ENCODE measurements at places on chromosomes 4 and X.

DNA sequence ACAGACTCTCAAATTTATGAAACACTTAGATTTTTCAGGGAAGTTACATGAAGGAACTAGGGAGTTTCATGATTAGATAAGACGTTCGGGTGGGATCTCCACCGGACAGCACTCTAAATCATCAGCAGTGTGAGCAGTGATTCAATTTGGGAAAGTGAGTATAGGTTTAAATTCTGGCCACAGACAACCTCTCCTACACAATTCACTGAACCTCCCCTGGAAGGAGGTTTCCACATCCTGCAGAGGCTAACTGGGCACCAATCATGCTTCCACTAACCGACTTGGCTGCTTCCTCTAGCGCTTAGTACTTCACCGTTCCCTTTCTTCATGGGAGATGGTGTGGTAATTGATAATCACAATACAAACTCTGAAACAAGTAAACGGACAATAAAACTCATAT is 5.6 kb downstream of the CXCL9 start:
- no peak for DNase-seq

DNA sequence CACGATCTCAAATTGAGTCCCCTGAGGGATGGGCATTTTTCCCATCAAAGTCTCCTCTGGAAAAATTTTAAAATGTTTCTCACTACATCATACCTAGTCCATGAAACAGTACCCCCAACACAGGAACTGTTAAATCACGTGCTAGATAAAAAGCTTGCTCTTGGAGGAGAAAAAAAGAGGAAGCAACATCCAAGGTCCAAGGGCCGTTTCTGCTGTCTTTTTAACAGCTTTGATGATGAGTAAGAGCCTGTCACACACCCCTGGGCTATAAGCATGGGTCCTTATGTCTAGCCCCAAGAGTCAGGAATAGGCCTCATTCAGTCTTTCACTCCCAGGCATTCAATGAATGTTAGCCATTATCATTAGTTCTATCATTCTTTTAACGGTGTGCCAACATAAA is 128.9 kb downstream of the SH3KBP1 start:
- DNase-seq, result no peak

- no peak for DNase-seq
Measured at GRCh38 chr4:5757091-5757490, 46.1 kb downstream of the EVC start.

DNA sequence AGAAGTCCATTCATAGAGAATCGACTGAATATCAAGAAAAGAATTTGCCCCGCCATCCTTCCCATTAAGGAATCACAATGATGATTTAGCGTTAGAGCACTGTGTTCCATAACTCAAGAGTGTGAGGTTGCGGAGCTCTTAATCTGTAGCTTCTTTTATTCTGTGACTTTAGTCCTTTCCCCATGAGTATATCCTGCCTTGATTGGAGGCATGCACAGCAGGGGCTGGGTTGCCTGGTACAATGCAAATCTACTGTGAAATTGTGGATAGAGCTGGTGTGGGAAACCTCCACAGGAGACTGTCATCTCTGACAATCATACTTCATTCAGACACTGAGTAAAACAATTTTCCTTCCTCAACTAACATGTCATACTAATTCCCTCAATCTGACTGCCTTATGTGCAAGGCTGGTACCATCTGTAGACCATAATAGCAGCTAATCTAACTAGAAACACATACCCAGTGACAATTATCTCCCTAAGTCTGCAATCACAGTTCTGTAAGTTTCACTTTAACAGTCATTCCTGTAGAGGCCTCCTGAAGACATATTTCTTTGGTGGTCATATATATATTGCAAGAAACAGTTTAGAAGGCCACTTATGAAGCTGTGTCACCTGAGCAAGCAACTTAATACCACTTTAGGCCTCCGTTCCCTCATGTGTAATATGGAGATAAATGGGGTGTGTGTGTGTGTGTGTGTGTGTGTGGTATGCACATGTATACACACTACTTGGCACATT is 355.2 kb upstream of the FAM241A start:
- no peak for DNase-seq

GRCh38 chrX:121120690-121121605 is 73.5 kb downstream of the GLUD2 start:
- no peak for DNase-seq

DNA sequence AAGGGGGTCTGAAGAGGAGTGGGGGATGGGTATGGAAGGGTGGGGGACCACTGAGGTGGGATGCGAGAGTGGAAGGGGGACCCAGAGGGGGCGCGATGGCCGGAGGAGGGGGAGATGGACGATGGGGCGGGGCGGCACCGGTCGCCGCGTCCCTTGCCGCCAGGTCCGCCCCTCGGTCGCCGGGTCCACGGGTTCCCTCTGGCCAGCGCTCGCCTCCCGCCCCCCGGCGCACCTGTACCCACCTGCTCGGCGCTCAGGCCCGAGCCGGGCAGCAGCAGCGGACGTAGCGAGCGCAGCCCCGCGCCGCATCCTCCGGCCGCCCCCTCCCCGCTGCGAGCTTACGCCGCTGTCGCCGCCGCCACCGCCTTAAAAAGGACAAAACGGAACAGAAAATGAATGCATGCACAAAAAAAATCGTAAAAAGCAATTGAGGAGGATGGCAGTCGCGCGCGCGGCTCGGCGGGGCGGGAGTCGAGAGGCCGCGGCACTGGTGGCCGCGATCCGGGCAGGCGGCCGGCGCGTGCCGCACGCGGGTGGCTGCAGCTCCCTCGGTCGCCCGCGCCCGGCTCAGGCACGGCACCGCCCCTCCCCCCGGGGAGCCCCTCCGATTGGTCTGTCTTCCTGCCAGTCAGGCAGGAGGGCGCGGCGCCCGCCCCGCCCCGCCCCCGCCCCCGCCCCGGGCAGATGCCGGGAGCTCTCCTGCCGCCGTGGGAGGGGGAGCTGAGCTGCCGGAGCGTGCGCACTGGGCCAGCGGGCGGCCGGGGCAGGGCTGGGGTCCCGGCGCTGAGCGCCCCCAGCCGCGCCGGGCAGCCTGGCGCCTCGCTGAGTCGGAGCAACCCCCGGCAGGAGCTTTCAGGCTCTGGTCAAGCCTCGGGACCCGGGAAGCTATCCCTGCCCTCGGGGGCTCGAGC is at the start of gene JAKMIP1:
Gene JAKMIP1 (minus strand): TSS at position 539 of the 911 bp plus-strand sequence. CDS start 87,699 bp downstream, outside the sequence.
- DNase-seq, result peak; percentile 81

- DNase-seq, result no peak
Measured at GRCh38 chr4:184359888-184360287, 114.5 kb downstream of the IRF2 start.

DNA sequence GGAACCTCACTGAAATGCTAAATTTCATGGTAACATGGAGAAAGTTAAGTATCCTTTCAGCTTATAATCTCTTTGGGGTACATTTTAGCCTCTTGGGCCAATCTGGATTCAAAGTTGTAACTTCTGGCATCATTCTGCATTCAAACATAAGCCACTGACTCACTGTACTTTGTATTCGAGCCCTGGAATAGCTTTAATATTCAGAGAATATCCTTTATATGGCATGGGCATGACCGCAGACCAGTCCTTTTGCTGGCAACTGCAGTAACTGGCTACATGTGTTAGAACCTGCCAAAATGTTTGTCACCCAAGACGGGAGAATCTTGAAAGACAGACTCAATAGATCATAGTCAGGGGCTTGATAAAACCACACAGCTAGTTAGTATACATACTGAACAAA is 3.3 kb downstream of the GASK1B start:
- no peak for DNase-seq

DNA sequence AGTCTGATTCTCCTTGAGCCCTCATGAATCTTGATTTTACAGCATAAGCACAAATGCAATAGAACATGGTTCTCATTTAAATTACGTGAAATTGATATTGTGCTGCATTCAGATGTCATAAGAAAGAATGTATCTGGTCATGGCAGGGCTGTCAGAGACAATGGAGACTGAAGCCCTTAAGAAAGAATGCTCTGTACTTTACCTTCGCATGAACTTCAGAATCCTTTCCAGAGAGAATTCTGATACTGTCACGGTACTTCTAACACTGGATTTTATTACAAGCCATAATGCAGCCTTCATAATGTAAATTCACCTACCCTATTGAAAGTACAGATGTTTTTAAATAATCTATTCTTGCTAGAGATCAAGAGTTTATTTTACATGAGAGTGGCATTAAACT is 677.9 kb upstream of the ADGRL3 start:
- no peak for DNase-seq

DNA sequence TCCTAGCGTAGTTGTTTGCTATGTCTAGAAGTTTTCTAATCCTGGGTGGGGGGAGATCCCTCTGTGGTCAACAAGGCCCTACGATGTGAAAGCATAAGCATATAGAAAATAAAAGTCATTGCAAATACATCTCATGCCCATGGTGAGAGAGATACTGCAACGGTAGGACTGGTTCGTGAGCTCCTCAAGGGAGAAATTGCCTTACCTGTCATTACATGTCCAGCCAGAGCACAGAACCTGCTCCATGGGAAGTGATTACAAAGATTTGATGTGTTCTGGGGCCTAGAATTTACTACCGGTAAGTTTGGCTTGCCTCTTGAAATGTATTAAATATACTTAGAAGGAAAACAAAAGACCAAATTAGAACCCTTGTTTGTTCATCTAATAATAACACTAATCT is 60.9 kb upstream of the FAM47B start:
- DNase-seq, result no peak

GRCh38 chr4:150009533-150009932 is 68.7 kb upstream of the DCLK2 start:
- no peak for DNase-seq

DNA sequence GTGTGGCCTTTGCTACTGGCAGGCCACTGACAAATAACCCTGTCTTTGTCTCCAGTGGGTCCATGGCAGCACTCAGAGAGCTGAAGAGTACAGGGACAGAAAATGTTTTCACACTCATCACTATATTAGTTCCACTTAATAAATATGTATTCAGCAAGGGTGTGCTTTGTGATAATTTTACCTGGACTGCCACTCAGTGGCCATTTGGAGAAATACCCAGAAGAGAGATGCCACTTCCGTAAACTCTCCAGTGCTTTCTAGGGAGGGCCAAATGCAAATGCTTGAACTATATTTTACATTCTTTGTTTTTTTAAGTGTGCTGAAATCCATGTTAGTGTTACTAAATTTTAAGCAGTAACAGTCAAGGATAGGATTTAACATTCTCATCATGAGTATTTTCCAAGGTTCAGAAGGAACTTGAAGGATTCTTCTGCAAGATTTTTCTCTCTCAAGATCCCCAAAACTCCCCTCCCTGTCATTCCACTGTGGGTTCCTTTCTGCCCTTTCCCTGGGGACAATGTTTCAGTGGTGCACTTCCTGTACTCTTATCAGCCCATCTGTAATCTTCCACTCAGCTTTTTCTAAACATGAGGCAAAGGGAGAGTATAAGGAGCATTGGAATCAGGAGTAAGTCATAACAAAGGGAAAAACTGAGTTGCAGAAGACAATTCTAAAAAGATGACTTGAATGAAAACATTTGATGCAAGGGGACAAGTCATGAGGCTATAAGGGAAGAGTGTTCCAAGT is 46.0 kb downstream of the TFDP3 start:
- no peak for DNase-seq

GRCh38 chrX:135489542-135489941 is 30.9 kb upstream of the INTS6L start:
- DNase-seq, result no peak

DNA sequence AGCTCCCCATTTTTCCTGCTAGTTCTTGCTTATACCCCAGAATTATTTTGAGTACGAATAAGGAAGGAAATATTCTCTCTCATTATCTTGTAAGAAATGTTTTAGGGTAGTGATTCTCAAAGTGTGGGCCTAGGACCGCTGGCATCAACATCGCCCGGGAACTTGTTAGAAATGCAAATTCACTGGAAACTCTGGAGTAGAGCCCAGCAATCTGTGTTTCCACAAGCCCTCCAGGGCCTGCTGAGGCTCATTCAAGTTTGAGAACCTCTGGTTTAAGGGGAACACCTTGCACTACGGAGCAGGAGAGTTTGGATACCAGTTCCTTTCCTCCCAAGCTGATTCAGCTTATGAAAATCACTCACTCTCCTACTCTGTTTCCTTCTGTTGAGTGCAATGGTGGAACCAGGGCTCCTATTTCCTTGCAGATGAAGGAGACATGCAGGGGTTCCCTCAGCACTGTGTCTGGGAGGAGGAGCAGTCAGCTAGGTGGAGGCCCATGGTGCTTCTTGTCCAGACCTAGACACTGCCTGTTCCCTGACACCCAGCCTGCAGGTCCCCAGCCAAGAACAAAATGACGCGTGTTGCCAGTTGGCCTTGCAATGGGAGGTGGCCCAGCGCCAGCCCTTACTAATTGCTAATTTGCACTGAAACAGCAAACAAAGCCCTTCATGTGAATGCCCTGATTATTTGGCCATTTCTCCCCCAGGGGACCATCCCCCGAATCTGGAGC is 68.5 kb downstream of the CYTL1 start:
- DNase-seq, result no peak

- no peak for DNase-seq
Measured at GRCh38 chr4:150108691-150109090, 30.4 kb downstream of the DCLK2 start.

GRCh38 chr4:110354460-110354859 is 121.5 kb upstream of the ENPEP start:
- DNase-seq, result no peak
